ENCODE measurements at places on chromosomes 12 and 14.

DNA sequence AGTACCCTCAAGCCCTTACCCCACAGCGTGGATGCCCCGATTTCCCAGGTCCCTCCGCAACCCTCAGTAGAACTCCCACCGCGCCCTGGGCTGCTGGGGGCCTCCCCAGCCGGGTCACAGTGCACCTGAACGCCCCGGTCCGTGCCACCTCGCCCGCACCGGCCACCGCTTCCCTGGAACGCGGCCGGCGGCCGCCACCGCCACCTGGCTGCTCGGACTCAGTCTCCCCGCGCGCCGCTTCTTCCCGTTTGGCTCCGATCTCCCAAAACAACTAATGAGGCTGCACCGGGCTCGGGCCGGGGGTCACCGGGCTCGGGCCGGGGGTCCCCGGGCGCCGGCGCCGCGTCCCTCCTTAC, 1.0 kb downstream of the ITPK1 start:
- no peak for DNase-seq

DNA sequence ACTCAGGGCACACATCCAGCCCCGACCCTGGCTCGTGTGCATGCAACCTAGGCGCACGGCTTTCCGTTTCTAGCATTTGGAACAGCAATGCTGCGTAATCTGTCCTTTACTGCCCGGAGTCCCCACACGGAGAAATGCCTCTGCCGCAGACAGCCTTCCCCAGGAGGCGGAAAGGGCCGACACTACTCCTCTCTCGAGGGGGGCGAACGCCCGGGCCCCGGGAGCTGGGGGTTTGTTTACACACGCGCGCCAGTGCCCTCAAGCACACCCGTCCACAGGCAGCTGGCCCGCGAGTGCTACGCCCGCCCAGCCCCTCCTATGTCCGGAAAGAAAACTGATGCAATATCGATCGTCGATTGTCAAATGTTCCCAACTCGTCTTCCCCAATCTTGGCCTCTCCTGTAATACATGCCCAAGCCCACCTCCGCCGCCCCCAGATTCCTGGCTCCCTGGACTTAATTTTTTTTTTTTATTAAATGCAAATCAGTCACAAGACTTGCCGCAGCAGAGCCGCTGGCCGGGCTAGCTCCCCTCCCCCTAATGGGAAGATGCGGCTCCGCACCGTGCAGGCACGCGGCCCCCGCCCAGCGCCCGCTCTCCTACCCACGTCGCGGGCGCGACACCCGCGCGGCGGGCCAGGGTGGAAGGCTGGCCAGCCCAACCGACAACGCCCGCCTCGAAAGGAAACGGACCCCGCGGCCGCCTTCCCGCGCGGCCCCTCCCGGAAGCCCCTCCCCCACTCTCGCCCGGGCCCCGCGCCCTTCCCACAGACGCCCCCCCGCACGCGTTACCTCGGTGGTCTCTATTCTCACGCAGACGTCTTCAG, 642 bp downstream of the SLC38A2 start:
- DNase-seq, result no peak

DNA sequence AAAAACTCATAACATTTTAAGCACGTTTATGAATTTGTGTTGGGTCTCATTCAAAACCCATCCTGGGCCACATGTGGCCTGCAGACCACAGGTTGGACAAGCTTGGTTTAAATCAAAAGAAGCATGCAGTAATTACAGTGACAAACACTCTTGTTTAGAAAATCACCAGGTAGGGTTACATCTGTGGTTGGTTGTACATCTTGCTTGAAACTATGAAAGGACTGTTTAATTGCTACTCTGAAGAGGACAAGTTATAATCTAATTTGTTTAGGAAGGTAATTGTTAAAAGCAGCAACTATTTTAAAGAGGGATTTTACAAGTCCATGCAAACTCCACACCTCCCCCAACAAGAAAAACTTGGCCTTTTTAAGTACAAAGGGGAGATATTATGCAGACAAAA, 4.0 kb downstream of the TRIP11 start:
- no peak for DNase-seq

DNA sequence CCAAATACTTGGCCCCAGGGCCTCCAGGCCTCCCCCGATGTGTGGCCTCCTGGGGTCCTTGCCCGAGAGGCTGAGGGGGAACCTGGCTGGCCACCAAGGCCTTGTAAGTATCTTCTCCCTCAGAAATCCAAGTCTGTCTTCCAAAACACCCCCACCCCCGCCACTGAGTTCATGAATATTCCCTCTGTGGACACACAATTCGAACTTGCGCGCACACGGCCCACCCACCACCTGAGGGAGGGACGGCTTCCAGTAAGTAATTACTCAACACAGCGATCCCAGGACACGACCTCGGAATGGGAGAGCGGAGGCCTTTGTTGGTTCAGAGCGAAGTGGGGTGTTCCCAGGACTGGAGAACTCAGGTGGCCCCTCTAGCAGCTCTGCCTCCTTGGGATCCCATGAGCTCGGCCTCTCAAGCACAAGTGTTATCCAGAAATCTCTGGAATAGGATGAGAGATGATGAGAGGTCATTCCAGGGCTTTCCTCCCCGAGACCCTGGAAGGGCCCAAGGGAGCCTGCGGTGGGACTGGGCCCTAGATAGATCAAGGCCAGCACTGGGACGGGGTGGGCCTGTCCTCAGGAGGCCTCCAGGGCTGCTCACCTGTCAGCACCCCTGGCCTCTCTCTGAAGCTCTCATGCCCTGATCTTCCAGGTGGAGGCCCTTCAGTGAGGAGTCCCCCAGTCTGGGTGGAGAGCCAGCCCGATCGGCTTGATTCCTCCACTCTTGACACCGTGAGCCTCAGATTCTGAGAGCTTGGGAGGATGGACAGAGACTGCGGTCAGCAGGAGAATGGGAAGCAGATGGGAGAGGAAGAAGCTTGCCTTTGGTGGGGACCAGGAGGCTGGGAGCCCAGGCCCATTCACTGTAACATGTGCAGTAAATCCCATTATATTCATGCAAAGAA, 219.0 kb upstream of the RTL1 start:
- DNase-seq, result no peak

GRCh38 chr12:69440016-69440415, 30.2 kb upstream of the FRS2 start:
- no peak for DNase-seq

DNA sequence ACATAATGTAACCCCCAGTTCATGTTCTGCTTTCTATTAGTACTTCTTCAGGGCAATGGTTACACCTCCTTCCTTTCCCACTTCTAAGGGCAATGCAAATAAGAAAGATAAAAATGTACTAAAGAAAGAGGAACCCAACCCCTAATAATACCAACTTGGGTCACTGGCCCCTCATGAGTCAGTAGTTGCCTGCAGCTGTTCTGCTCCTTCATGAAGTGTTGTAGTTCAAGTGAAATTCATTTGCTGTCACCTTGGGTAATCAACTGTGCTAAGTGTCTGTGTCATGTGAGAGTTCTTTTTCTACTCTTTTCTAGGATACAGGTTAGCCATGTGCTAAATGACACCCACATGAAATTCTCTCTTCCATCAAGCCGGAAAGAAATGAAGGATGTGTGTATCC, 91.8 kb downstream of the PLXNC1 start:
- no peak for DNase-seq

DNA sequence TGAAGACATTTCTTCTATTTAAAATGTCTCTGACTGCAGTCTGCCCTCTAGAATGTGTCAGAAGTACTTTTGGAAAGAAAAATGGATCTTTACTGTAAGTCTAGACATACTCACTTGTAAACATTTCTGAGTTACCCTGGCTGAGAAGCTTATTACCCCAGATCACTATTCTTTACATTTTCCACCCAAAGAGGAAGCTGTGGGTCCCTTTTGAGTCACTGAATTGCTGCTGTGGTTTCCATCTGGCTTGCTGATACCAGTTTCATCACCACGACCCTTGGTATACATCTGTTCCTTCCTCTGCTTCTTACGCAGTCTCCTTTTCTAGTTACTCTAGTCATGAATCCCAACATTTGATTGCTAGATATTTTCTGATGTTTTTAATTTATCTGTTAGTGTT, 20.2 kb upstream of the CLEC4D start:
- DNase-seq, result no peak

- DNase-seq, result peak; percentile 90
These were observed 136.4 kb upstream of the KRAS start for GRCh38 chr12:25386831-25387731.

GRCh38 chr12:91706466-91706865, 439.2 kb downstream of the BTG1 start:
- DNase-seq, result no peak

GRCh38 chr12:3771853-3772252, 18.9 kb upstream of the CRACR2A start:
- no peak for DNase-seq

GRCh38 chr12:113277511-113277910, 56.2 kb downstream of the TPCN1 start:
- no peak for DNase-seq

GRCh38 chr14:23129759-23130316, 10.8 kb upstream of the CEBPE start:
- no peak for DNase-seq

DNA sequence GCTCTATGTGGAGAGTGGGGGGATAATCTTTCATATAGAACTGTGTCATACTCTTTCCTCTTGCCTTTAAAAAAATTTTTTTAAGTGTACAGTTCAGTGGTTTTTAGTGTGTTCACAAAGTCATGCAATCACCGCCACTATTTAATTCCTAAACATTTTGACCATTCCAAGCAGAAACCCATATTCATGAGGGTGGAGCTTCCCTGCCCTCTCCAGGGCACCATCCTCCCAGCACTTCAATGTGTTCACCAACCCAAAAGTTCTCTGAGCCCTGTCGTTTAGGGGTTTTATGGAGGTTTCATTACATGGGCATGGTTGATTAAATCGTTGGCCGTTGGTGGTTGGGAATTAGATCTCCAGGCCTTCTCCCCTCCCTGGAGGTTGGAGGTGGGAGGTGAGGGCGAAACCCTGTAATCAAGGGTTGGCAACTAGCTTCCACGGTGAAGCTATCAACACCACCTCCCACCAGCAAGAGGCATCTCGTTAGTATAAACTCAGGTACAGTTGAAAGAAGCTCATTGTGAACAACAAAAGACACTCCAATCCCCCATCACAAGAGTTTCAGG, 42.8 kb upstream of the WNK1 start:
- no peak for DNase-seq

- DNase-seq, result no peak
These were observed 111.0 kb upstream of the NCOR2 start for GRCh38 chr12:124678421-124678893.

GRCh38 chr12:91663744-91664143, 481.1 kb upstream of the DCN start:
- DNase-seq, result no peak

DNA sequence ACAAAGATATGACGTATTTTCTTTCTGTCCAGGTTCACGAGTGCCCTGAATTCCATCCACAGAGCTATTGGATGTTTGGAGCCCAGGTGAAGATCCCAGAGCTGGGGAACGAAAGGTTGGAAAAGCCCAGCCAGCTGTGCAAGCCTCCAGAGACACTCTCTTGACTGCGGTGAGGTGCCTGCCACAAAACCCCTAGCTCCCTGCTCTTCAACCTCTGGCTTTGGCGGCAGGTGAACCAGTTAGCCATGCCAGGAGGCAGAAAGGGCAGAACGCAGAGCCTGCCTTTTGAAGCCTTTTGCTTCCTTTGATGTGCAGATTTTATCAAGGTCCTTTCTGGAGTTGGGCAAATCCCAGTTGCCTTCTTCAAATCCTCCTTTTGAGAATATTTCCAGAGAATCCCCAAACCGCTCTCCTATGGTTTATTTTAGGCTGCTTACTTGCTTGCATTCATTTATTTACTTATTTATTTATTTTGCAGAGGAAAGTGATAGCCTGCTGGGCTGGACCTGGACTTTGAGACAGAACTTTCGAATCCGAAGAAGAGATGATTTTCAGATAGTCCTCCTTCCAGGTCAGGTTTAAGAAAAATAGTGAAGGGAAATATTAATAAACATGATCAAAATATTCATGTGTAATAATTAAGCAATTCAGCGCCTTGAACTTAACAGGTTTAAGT, 411.2 kb upstream of the TBX3 start:
- no peak for DNase-seq

DNA sequence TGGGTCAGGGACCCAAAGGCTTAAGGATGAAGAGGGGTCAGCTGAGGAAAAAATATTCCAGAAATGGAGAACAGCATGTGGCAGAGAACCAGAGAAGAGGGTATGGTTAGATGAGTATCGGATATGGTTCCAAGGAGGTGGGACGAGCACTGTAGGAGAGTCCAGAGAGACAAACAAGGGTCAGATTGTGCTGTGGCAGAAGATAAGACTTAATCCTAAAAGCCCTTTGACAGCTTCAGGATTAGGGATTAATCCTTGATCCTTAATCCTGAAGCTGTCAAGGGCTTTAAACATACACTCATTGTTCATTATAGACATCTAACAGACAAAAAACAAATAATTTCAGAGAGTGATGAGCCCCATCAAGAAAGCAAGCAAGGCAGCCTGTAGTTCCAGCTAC, 124.0 kb downstream of the SPTSSA start:
- no peak for DNase-seq

DNA sequence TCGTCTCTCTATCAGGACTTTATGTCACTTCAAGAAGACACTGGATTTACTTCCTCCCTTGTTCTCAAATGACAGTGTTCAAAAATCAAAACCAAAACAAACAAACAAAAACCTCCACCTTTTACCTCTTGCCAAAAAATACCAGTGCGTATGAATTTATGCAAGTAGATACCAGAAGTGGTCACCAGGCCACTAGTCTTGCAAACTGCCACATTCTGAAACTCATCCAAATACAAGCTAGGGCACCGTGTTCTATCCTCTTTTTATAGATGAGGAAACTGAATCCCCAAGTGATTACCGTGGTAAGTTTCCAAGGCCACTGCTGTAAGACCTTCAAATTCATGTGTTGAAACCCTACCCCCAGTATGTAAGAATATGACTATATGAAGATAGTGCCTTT, 343.9 kb upstream of the KITLG start:
- DNase-seq, result no peak

DNA sequence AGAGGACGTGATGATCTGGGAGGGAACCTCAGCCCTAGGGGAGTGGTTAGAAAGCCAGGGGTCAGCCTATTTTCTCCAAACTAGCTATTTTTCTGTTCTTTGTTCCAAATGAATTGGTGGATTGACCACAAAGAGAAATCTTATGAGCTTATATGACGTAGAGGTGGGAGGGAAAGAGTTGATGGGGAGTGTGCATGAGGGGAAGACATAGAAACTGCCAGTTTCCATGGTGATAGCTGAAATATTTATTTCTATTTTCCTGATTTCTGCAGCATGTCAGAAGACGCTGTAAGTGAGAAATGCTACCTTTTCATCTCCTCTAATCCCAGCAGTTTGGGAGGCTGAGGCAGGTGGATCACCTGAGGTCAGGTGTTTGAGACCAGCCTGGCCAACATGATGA, 51.4 kb upstream of the CISTR start:
- DNase-seq, result peak; percentile 14
